ENCODE measurements at places on chromosomes 1 and 21.

- no peak for DNase-seq
These were observed 53.4 kb upstream of the CITED4 start for GRCh38 chr1:40915581-40915980.

DNA sequence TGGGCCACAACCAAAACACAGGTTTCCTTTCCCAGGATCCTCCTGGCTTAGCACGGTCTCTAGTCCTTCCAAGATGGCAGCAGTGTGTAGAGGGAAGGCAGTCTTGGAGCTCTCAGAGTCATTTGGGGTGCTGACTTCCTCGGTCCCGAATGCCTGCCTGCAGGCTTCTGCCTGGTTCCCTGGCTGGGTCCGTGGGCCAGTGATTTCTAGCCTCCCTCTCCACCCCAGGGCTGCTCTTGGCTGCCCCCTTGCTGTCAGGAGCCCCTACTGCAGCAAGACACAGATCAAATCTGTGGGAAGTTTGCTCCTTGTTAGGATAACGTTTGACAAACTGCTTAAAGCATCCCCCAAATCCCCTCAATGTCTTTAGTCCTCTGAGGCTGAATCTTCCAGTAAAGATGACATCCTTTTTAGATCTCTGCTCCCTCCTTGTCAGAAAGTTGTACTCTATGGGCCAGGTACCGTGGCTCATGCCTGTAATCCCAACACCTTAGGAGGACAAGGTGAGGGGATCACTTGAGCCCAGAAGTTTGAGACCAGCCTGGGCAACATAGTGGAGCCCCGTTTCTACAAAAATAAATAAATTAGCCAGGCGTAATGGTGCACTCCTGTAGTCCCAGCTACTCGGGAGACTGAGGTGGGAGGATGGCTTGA is 272.5 kb downstream of the RRAGC start:
- DNase-seq, result peak; percentile 5

DNA sequence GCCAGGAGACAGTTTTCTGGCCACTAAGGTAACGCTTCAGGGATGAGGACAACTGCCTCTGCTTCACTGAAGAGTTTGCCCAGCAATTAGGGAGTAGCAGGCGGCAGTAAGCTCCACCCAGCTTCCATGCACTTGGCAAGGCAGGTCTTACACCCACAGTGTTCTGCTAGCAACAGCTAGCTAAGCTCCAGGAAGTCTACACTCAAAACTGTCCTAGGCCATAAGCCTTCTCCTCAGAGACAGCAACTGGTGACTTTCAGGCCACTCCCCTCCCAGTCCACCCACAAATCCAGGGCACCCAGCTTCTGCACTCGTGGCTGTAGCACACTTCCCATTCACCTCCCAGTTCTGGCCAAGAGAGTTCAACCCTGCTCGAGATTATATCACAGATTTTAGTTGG is 47.3 kb downstream of the KMO start:
- no peak for DNase-seq

DNA sequence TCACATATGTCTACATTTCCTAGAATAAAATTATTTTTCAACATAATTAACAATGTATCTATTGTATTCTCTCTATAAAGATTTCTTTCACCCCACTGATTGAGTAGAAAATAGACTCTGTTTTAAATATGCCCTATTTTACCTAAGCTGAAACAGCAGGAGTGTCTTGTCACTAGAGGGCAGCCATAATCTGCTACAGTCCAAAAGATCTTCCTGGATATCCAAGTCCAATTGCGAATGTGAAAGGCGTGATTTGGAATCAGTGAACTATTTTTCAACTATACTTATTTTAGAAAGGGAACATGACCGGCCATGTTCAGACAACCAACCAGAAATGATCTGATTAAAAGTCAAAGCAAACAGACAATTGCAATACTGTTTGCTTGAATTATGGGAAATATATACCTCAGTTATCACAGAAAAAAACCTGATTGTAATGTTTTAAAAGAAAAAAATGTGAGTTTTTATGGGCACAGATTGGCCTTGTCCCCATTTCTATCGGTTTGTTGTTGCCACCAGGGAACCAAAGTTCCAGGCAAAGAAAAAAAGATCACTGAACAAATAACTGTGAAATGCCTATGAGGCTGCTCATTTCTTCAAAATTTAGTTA is 1211.0 kb upstream of the ADGRL4 start:
- DNase-seq, result no peak

- no peak for DNase-seq
These were observed 88.1 kb downstream of the DMRTB1 start for GRCh38 chr1:53547231-53547790.

DNA sequence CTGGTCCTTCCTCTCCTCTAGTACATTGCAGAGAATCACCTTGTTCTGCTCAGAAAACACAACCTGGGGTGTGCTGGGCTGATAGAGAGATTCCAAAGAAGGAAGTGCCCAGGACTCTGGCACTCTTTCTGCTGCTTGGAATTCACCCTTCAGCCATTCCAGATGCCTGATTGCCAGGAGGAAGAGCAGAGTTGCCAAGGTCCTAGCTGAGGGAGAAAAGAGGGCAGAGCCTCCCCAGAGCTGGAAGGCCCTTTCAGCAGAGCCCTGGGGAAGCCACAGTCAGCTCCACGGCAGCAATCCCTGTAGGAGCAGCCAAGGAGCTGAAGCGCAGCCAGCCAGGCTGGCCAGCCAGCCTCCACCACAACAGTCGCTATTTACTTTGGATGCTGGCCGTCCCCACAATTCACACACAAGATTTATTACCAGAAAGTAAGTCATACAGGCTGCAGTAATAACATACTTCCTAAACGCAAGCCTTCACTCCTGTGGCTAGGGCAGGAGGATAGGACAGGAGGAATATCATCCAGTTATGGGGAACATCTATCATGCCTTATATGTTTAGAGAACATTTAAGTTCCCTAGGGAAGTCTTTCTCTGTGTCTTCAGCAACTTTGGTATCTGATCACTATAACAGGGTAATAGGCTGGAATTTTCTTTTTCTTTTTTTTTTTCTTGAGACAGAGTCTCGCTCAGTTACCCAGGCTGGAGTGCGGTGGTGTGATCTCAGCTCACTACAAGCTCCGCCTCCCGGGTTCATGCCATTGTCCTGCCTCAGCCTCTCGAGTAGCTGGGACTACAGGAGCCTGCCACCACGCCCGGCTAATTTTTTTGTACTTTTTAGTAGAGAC is 36.6 kb upstream of the SLC44A3 start:
- DNase-seq, result no peak

GRCh38 chr1:21338573-21339355 is 48.5 kb upstream of the ECE1 start:
- DNase-seq, result no peak

GRCh38 chr1:94982398-94982797 is 55.5 kb upstream of the CNN3 start:
- DNase-seq, result no peak

Measured in stimulated activated CD4-positive, alpha-beta T cell treated with anti-CD3 and anti-CD28 coated beads, TNF-alpha, amount 100 ng/mL, for 1 hour (primary cell).